ENCODE measurements at places on chromosomes 3 and 15. TPM values are rescaled to one million over a fixed set of nuclear protein-coding genes. Genes with fewer than 3 reads are reported as not detected.
A peak's percentile ranks its signal among the peaks of the same experiment; 100 is the strongest.

GRCh38 chr3:59731943-59732342, 682.1 kb upstream of the CFAP20DC start:
- DNase-seq = no peak

GRCh38 chr15:43095708-43096347, 10.0 kb downstream of the UBR1 start:
- no peak for DNase-seq

GRCh38 chr15:100596792-100597191, 5.2 kb downstream of the LINS1 start:
- DNase-seq = no peak

DNA sequence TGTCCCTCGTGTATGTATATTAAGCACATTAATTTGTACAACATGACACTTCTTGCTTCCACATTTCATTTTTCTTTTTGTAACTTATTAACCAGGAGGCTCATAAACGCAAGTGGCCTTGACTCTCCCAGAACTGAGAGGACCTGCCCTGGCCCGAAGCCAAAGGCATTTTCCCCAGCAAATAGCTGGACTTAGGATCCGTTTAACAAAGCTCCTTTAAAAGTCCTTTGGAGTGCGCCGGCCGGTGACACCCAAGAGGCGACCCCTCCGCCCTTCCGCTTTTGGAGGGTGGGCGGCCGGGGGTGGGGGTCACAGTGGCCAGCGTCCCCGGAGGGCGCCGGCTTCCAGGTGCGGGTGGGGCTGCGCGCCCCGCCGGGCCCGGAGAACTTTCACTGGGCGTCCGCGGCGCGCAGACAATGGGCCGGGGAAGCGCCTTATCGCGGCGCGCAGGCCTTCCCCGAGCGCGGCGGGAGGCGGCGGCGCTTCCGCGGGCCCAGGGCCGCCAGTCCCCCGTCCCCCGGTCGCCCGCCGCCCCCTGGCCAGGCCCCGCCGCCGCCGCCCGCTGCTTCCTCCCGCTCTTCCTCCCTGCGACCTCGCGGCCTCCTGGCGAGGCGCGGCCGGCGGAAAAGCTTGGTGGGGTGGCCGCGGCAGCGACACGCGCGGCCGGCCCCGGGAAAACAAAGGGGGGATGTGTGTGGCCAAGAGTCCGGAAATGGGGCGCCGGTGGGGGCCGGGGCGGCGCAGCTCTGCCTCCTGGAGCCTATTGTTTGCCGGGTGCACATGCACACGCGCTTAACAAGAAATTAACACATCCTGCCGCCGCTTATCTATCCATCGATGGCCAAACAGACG, 613.4 kb downstream of the MCTP2 start:
- no peak for DNase-seq

GRCh38 chr3:105676621-105677300, 192.1 kb downstream of the CBLB start:
- no peak for DNase-seq

DNA sequence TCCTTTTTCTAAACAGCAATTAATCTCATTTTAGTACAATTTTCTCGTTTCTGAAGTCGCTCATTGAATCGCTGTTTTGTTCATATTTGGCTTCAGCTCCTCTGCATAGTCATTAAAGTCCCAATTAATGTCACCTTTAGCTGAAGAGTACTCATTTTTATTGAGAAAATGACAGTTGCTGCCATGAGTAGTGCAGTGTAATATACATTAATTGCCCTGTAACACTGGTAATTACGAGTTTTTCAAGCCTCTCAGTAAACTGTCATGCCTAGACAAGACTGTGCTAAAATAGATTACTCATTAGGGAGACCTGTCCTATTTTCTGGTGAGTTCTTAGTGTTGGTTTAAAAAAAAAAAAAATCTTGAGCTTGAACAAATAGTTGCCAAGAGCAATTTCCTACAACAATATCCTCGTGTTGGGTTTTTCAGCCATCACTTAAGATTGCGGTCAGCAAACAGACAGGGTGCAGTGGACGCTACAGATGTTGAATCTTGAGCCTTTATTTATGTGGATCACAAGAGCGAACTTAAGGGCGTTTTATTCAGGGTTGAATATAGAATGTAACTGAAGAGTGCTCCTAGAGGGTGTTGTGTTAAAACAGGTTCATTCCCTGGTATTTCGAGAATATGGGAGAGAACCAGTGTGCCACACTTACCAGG, 176.0 kb downstream of the CDIN1 start:
- DNase-seq = peak; percentile 40

DNA sequence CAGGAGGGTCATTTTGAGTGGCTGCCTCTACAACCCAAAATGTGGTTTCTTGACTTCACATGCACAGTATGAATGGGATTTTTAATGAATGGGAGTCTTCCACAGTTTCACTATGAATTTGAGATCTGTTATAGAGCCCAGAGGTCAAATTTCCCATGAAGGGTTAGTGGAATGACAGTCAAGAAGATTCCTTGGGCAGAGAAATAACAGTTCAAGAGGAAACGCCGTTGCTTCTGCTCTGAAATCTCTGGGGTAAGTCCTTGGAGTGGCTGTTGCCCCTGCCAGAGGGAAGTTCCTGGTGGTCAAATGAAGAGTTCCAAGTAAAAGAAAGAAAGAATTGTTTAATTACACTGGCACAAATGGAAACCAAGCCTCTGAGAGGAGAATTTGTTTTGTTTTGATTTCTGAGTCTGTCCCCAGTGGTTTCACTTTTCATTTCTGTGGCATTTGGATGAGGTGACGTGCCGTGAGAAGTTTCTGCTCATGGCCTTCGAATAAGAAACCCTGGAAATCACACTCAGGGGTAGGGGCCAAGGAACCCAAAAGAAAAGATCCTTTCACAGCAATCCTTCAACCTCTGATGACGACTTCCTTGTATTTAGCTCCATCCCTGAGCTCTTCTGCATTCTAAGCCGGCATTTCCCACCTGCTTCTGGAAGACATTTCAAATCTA, 77.5 kb upstream of the IL12A start:
- DNase-seq = peak; percentile 38

- DNase-seq = no peak
Measured at GRCh38 chr3:144010371-144010770, 38.7 kb downstream of the DIPK2A start.

DNA sequence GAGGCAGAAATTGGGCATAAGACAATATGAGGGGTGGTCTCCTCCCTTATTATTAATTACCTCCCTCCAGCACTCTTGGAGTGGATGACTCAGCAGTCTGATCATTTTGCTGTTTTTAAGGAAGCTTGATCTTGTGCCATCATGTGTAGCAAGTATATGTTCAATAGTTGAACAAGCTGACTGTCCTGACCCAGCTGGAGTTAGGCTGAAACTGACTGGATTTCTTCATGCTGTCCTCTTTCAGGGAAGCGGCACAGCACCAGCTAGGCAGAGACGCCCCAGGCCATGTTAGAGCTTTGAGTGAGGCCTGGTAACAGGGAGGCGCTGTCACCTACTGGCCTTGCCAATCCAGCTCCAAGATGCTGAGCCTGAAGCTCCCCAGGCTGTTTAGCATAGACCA, 54.4 kb upstream of the KIF23 start:
- no peak for DNase-seq

- DNase-seq = peak; percentile 29
Measured at GRCh38 chr3:124078953-124079911, 87.3 kb upstream of the ROPN1 start.

GRCh38 chr3:8856071-8856470, 86.7 kb upstream of the OXTR start:
- DNase-seq = no peak

GRCh38 chr3:139121513-139122220, 77.0 kb upstream of the PRR23C start:
- no peak for DNase-seq

- peak; percentile 62 for DNase-seq
Measured at GRCh38 chr3:42780892-42781700, 8.0 kb upstream of the CCDC13 start.

GRCh38 chr3:10170915-10171478, 6.3 kb downstream of the IRAK2 start:
- peak; percentile 49 for DNase-seq

DNA sequence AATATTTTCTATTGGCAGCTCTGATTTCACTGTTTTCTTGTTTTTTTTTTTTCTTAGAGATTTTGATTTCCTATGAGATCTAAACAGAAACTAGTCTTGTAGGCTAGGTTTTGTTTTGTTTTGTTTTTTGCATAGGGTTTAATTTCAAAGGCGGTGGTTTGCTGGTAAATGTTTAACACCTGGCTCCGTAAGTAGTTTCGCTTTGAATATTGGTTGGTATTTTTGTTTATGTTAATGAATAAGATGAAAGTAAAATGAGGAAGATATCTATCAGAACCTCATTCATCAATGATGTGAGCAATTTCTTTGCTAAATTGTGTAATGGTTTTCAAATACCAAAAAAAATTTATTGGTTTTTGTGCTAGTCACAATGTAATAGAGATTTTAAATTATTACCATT, 39.7 kb upstream of the TM4SF1 start:
- no peak for DNase-seq

- peak; percentile 78 for DNase-seq
Measured at GRCh38 chr3:99901200-99901926, 83.7 kb downstream of the CMSS1 start.

- no peak for DNase-seq
Measured at GRCh38 chr3:55858302-55858701, 371.2 kb upstream of the WNT5A start.

The NLGN1 gene
- 0.72 TPM for total RNA-seq

The RNF111 gene
- 18.4 TPM for total RNA-seq

The CLDN16 gene
- total RNA-seq = 0.02 TPM

The CNTN4 gene
- total RNA-seq = not detected

The LDHAL6B gene
- not detected for total RNA-seq

The ACOX2 gene
- total RNA-seq = 2.2 TPM

The GABRR3 gene
- not detected for total RNA-seq

Measured in A172 (cell line).